ENCODE measurements at places on chromosomes 7 and 10.

- DNase-seq, result no peak
Observed at GRCh38 chr7:41252551-41252950, 450.3 kb downstream of the INHBA start.

DNA sequence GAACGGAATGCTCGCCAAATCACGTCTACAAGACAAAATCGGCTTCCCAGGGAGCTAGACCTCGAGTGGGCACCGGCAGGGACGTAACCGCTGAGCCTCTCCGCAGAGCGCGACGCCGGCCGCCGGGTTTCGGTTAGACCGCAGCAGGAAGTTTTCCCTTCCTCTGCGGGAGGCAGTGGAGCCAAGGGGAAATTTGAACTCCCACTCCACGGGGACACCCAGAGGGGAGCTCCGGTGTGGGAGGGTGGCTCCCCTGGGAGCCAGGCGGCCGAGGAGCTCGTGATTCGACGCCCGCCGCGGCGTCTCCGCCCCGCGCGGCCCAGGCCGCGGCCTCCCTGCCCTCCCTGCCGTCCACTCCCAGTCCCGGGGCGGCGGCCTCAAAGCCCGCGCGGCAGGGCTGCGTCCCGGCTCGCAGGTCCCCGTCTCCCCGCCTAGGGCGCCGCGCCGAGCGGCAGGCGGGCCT lies 426 bp downstream of the SYPL1 start:
- DNase-seq, result no peak

DNA sequence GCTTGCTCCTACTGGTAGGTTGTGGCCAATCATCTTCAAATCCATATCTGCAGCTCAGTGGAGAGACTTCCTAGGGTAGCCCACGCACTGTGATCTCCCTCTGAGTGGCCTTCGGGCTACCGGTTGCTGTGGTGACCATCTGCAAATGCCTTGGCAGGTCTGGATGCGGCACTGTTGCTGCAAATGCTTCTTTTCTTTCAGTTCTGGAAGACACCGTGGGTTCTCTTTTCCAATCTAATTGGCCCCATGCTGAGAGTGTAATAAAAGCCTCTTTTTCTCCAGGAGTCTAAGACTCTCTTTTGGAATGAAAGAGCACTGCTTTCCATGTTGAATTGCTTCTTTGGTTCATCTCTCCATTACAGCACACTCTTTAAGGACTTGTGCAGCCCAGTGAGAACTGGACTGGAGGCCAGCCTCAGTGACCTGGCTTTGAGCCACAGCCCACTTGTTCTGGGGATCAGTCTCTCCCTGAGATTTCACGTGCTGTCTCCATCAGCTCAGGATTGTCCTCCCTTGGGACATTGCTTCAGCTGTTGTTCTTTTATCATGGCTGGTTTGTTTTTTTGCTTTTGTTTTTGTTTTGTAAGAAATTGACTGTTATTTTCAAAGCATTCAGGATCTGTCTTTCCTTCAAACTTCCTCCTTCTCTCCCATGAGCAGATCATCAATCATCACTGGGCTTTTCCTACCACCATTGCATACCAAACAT lies 286.6 kb downstream of the BMPER start:
- no peak for DNase-seq

GRCh38 chr7:43058271-43059066 lies 54.0 kb upstream of the HECW1 start:
- no peak for DNase-seq

- DNase-seq, result no peak
Observed at GRCh38 chr10:115937768-115938056, 335.3 kb downstream of the GFRA1 start.

DNA sequence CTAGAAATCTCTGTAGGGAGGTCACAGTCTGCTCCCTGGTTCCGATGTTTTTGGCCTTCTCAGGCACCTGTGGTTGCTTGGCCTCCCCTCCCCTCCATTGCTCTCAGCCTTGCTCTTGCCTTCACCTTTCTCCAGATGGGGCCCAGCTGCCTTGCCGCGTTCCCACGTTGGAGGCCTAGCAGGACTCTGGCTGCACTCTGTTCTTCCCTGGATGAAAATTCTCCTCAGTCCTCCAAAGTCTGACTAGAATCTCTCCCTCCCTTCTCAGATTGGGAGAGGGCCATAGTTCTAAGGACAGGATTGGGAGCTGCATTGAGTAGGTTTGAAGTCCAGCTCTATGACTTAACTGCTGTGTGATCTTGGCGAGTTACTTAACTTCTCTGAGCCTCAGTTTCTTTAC lies 213.7 kb upstream of the HABP2 start:
- no peak for DNase-seq

DNA sequence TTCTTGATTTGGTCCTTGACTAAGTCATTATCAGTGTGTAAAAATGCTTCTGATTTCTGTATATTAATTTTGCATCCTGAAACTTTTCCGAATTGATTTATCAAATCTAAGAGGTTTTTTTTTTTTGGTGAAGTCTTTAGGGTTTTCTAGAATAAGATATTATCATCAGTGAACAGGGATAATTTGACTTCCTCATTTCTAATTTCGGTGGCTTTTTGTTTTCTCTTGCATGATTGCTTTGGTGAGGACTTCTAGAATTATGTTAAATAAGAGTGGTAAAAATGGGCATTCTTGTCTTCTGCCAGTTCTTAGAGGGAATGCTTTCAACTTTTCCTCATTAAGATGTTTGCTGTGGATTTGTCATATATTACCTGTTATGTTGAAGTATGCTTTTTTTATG lies 170.5 kb downstream of the CCDC7 start:
- DNase-seq, result no peak

DNA sequence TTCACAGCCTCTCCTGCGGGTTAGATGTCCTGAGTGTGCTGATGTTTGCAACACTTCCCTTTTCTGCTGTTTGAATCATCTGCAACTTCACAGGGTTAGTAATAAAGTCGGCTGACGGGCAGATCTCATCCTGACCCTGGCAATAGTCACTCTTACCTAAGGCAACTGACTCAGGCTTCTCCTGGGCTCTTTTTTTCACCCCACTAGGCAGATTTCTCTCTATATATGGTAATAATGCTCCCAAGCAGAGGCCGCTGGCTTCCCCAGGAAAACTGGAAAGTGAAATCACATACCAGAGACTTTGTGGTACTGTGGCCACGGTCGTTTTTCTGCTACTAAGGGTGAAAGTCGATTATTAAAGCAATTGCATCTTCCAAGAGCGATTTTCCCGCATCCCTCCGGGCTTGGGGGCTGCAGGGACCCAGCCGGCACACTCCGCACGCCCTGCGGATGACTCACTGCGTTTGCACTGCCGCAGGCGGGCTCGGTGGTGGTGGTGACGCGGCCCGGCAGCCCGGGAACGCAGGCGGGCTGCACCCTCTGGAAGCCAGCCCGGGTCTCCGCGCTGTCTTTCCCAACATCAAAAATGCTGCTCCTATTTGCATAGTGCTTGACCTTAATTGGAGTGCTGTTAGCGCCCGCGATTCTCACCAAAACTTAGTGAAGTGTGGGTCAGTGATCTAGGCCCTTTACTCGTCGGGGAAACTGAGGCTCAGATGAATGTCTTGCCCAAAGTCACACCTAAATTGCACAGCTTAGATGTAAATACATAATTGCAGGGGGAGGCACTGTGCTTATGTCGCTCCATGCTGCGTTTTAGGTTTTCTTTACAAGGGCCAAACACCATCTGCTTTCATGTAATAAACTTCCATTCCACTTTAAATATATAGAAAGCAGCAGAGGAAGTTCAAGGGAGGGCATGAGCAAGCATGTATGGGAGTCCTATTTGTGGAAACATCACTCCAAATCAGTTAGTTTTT lies 47.6 kb upstream of the ITGB1 start:
- peak; percentile 98 for DNase-seq

- DNase-seq, result no peak
Observed at GRCh38 chr10:51198170-51198569, 123.9 kb downstream of the PRKG1 start.

- DNase-seq, result peak; percentile 63
Observed at GRCh38 chr10:119104654-119105015, 722 bp downstream of the DENND10 start.

DNA sequence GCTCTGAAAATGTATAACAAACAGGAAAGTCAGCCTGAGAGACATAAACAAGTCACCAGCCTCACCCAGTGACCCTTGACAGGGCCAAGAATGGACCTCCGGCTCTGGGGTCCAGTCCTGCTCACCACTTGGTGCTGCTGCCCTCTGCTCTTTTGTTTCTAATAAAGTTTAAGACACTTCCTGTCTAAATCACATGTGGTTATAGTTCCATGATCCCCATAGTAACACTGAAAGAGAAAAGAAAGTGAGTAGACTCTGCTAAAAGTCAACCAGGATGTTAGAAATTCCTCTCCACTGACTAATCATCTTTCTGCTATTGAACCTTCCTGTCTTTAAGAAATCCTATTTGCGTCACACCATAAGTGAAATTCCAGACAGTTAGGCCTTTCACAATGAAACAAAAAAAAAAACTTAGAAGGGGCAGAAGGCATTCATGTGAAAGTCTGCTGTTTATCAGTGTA lies 179.2 kb upstream of the BET1 start:
- DNase-seq, result peak; percentile 56

DNA sequence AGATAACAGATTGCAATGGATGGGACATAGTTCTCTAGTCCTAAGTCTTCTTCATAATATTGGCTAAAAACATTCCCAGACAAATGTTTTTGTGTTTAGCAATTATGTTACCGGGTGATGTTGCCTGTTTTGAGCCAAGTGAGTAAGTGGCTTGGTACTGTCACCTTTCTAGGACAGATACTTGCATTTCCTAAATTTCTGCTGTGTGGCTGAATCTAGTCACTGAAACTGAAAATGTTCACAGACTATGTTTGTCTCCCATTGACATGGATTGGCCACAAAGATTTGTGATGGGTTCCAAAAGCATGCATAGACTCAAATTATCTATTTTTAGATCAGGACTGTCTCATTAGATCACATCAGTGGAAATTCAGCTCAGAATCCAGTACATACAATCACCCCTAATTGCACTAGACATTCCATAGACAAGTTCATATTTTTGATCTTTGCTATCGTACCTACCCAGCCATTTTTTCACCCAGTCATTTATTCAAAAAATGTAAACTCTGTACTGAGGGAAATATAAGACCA lies 1222.1 kb upstream of the AUTS2 start:
- DNase-seq, result no peak

DNA sequence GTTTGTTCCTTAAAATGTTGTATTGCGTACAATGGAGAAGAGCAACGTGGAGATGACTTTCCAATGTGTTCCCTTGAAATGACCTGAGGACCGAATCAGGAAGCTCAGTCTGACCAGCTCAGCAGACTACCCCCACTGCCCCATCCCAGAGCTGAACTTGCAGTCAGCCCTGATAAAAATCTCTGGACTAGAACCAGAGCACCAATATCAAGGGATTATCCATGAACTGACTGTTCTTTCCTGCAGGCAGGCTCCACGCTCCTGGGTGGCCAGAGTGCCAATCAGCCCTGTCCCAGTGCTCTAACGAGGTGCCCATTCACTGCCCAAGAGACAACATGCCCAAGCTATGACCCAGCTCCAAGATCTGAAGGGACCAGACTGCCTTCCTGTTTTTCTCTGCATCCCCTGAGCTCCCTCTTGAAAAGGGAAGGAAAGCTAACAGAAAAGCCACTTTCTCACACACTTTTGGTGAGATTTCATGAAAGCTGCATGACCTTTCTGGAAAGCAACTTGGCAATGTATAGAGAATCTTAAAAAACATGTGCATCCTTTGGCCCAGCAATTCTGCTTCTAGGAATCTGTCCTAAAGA lies 130.2 kb downstream of the KCNMA1 start:
- DNase-seq, result peak; percentile 77

DNA sequence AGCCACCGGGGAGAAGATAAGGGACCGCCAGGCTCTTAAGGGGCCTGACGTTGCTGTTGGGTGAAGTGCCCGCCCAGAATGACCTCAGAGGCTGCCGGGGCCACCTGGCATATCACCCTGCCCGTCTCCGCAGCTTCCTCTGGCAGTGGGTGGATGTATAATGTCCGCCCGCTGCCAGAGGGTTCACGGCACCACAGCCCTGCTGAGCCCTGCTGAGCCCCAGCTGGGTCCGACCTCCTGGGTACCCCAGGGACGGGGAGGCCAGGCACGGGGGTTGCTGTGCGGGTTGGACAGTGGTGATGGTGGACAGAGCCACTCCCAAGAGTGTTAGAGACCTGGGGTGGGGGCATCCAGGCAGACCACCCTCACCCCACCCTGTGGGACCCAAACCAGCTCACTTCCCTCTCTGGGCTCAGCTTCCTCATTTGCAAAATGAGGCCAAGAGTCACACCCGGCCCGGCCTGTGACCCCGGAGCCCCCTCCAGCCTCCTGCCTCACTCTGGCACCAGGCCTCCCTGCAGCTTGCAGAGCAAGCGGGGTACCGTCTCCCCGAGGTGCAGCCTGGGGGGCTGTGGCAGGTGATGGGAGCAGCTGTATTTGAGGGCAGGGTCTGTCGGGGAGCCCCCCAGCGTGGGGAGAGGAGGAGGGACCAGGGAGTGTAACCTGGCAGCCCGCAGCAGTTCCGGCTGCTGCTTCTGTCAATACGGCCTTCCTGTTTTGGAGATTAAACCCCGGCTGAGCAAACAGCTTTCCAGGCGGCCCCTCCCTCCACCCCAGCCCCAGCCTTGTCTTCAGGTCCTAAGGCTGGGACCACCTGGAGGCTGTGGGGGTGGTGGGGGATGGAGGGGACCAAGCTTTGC lies 8.4 kb upstream of the LFNG start:
- no peak for DNase-seq

GRCh38 chr7:27605283-27605682 lies 57.4 kb downstream of the HIBADH start:
- DNase-seq, result no peak

- DNase-seq, result no peak
Observed at GRCh38 chr7:149291036-149291780, 29.2 kb downstream of the ZNF783 start.

DNA sequence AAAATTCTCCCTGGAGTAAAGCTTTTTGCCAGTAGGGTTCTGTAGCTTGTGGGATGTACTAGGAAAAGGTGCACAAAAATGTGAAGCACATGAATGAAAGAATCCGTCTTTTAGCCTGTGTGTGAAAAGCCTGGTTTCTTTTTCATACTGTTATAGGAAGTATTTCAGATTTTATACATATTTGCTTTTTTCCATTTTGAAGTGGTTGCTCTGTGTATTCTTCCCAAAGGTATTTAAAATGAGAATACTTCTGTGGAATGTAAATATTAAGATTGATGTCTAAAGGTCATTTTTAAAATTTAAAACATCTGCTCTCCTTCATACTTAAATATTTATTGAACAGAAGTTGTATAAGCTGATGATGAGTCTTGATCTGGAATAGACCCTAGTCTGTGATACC lies 96.8 kb downstream of the CDK14 start:
- no peak for DNase-seq

GRCh38 chr10:88979153-88979562 lies 11.4 kb upstream of the FAS start:
- peak; percentile 92 for DNase-seq

GRCh38 chr7:55554038-55554437 lies 18.3 kb downstream of the VOPP1 start:
- no peak for DNase-seq

GRCh38 chr7:87934699-87935383 lies 790 bp downstream of the ADAM22 start:
- peak; percentile 54 for DNase-seq

- no peak for DNase-seq
Observed at GRCh38 chr10:115157357-115157756, 64.2 kb downstream of the ATRNL1 start.

- no peak for DNase-seq
Observed at GRCh38 chr7:138900035-138900828, 81.0 kb downstream of the KIAA1549 start.
